Cerebellar nuclear complex (tissue), 1 donor: ENCODE measurements at places on chromosomes 1 and 21.

DNA sequence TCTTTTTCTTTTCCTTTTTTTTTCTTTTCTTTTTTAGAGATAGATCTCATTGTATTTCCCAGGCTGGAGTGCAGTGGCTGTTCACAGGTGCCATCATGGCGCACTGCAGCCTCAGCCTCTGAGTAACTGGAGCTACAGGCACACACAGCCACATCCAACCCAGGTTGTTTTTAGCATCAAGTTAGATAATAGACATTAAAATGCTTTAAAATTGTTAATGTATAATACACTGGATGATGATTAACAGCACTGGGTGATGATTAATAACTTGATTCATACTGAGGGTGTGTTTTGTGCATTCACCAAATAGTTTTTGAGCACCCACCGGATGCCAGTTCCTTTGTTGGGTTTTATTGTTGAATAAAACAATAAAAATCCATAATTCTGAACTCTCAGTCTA lies 75.2 kb downstream of the BEND5 start:
- no peak for DNase-seq

- DNase-seq = no peak
Measured at GRCh38 chr21:45318556-45319404, 31.1 kb upstream of the POFUT2 start.

DNA sequence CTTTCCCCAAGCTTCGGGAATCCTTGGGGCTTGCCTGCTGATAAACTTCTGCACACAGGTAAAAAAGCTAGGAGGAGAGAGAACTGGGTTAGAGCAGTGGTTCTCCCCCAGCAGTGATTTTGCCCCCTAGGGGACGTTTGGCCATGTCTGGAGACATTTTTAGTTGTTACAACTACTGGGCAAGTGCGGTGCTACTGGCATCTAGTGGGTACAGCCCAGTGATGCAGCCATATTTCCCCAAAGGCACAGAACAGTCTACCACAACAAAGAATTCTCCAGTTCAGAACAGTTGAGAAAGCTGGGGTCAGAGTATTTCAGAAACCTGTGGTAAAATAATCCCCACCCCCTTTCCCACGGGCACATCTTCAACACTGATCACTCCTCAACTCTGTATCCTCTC lies 41.3 kb downstream of the LRRC71 start:
- DNase-seq = no peak

- DNase-seq = no peak
Measured at GRCh38 chr1:67855444-67855843, 22.2 kb upstream of the GNG12 start.

DNA sequence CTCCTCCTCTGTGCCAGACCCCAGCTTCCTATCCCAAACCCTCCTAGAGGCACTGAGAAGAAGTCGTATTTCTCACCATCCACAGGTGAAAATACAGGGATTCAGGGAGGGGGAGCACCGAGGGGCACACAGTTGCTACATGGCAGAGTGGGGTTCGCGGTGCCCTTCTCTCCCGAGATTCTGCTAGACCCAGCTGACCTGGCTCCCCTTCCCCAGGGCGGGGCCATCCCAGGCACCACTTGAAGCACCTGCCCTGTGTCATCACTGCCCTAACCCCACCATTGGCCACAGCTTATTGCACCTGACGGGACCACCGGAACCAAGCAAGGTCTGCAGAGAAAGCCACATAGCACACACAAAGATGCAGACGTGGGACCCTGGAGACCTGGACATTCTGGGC lies 30.5 kb downstream of the SDC3 start:
- DNase-seq = no peak
